ENCODE measurements at places on chromosomes 11 and 22.

GRCh38 chr11:133600786-133601185, 68.5 kb upstream of the OPCML start:
- DNase-seq: no peak

DNA sequence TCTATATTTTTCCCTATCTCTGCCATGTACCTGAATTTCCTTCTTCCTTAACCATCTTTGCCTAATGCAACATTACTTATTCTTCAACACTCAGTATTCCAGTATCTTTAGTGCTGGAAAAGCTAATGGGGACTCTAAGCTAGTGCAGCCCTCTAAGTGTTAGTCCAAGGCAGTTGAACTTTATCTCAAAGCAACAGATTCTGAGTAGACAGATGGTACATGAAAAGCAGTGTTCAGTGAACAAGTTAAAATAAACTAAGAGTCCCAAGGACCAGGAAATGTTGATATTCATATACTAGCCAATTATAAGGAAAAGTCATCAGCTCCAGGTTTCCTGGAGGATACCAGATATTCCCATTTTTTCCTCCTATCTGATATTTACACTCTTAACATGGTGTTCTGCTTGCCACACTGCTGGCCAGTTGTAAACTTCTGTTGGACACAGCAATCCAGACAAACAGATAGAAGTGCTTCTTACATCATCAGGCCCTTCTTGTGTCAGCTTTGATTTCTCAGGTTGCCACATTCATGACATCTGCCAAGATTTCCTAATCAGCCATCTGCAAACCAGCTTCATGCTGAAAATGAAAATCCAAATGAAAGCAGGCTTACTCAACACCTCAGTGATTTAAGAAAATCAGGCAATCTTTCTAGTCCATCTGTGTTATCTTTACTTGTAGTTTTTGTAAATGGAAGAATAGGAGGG, 255.9 kb upstream of the POU2AF2 start:
- DNase-seq: no peak

DNA sequence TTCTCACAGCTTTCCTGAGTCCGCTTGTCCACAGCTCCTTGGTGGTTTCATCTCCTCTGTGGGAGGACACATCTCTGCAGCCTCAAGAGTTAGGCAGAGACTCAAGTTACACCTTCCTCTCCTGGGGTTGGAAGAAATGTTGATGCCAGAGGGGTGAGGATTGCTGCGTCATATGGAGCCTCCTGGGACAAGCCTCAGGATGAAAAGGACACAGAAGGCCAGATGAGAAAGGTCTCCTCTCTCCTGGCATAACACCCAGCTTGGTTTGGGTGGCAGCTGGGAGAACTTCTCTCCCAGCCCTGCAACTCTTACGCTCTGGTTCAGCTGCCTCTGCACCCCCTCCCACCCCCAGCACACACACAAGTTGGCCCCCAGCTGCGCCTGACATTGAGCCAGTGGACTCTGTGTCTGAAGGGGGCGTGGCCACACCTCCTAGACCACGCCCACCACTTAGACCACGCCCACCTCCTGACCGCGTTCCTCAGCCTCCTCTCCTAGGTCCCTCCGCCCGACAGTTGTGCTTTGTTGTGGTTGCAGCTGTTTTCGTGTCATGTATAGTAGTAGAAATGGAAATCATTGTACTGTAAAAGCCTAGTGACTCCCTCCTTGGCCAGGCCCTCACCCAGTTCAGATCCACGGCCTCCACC, 11.7 kb downstream of the RASD2 start:
- peak; percentile 89 for DNase-seq

GRCh38 chr11:8760896-8761295, 78.3 kb downstream of the RPL27A start:
- no peak for DNase-seq

DNA sequence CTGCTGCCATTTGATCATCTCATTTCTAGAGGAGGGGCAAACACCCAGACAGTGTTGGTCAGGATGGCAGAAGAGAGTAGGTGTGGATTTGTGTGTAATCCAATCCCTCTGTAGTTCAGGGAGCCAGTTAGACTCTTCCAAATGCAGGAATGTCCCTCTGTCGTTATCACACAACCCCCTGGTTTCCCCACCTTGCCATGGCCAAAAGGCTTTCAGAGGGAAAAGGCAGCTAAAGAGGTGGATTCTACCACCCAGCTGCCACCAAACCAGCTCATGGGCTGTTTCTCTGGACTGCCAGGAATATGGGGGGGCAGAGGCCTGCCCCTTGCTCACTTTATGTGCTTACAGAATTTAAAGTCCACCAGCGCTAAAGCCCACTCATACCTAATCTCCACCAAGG, 18.1 kb downstream of the TSKU start:
- no peak for DNase-seq

GRCh38 chr11:7587712-7588111, 73.9 kb downstream of the PPFIBP2 start:
- no peak for DNase-seq

DNA sequence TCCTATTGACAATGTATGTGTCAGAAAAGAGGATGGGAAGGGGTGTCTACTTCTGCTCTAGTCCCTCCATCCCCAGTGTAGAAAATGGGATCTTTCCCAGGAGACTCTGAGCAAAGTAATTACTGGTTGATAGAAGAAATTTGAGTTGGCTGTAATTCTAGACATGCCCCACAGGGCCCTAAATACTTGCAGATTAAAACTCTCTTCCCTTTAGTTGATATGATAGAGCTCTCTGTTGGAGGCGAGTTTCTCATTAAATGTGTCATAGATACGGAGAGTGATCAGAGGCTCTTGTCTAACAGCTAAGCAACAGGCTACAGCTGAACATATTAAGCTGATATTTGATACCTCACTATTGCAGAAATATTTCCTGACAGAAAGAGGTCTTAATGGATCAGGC, 32.9 kb downstream of the OR52E1 start:
- DNase-seq: no peak

- no peak for DNase-seq
Measured at GRCh38 chr22:31139066-31139465, 1.2 kb downstream of the PLA2G3 start.

GRCh38 chr11:34344768-34345539, 12.9 kb downstream of the ABTB2 start:
- DNase-seq: no peak
